Stimulated activated CD8-positive, alpha-beta memory T cell treated with anti-CD3 and anti-CD28 coated beads, Interleukin-2, amount 100 ng/mL, for 1 hour (primary cell): ENCODE measurements at places on chromosomes 12 and 14.

DNA sequence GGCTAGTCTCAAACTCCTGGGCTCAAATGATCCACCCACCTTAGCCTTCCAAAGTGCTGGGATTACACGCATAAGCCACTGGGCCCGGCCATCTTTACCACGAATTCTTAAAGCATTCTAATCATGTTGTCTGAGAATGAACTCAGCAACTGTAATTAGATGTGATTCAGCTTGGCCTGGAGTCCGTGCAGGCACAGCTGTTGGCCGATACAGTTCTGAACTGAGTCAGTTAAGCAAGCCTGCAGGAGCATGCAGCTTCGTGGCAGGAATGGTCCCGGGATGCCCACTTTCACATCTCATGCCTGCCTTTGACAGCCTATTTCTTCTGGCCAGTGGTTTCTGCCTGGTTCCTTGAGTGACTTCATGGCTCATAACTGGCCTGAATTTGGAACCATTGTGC lies 194.1 kb downstream of the ANO6 start:
- DNase-seq, result no peak

GRCh38 chr12:46556819-46557524 lies 184.4 kb upstream of the SLC38A2 start:
- no peak for DNase-seq

DNA sequence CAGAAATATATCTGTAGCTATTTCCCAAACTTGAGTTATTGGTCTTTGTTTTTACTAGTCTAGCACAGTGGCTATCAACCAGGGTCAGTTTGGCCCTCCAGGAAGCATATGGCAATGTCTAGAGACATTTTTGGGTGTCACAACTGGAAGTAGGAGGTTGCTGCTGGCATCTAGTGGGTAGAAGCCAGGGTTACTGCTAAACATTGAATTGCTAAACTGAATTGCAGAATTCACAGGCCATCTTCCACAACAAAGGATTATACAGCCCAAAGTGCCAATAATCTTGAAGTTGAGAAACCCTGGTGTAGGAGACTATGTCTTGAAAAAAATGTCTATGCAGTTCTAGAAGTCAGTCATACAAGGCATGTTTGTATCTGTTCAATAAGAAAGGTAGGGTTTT lies 27.7 kb downstream of the ARHGAP5 start:
- DNase-seq, result no peak

- no peak for DNase-seq
Measured at GRCh38 chr12:51108136-51108535, 24.7 kb upstream of the CSRNP2 start.

- DNase-seq, result no peak
Measured at GRCh38 chr14:75127903-75128595, 1.2 kb upstream of the NEK9 start.

DNA sequence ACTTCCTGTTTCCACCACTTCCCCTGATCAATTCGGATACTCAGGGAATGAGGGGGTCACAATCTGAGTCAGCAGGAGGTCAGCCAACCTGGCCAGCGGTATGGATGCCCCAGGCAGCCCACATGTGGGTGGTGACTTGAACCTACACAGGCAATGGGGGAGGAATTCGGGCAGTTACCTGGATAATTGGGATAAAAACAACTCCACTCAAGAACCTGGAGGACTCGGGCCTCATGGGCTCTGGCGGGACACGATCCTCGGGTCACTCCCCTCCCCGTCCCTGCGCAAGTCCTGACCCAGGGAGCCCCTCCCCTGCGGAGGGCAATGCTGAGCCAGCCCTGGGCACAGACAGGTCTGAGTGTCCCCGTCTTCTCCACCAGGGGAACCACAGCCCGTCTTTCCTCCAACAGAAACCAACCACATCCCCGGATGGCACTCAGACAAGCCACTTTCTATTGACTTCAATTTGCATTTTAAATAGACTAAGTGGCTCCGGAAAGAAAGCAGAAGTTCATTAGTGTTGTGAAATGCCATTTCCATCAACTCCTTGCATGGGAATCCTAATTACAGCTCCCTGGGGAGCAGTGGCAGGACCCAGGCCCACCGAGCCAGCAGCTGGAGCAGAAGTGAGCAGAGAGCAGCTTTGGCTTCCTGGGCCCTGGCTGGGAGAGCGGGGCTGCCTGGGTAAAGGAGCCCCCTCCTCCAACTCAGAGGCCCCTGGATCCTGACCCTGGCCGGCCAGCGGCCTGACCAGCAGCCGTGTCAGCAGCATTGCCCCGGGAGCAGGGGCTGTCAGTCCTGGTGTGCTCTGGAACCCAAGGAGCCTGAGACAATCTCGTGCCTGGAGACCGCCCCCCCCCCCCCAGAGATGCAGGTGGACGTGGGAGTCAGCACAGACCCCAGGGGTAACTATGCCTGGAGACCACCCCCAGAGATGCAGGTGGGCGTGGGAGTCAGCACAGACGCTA lies 374.1 kb downstream of the ADGRD1 start:
- no peak for DNase-seq
